ENCODE measurements at places on chromosomes 12 and 14. TPM values are rescaled to one million over a fixed set of nuclear protein-coding genes. Genes with fewer than 3 reads are reported as not detected.

GRCh38 chr12:98606359-98606988 is 13.0 kb downstream of the SLC25A3 start:
- no peak for DNase-seq

Gene NUDT14
- 13.8 TPM for total RNA-seq

DNA sequence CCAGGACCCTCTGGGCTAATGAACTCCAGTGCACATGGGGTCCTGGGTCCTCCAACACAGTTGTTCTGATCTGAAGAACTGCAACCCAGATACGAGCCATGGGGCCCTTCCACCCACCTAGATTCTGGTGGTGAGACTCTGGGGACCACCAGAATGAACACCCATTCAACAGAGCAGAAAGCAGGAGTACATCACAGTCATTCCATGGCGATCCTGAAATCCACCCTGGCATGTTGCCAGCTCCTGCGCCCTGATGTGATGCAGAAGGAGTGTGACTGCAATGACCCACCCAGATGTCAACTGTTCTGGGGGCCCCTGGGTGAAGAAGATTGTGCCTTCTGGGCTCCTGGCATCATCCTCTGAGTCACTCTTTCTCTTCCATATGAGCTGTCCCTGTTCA is 211.6 kb downstream of the KIF26A start:
- no peak for DNase-seq

Gene GDF11
- 0.95 TPM for total RNA-seq

DNA sequence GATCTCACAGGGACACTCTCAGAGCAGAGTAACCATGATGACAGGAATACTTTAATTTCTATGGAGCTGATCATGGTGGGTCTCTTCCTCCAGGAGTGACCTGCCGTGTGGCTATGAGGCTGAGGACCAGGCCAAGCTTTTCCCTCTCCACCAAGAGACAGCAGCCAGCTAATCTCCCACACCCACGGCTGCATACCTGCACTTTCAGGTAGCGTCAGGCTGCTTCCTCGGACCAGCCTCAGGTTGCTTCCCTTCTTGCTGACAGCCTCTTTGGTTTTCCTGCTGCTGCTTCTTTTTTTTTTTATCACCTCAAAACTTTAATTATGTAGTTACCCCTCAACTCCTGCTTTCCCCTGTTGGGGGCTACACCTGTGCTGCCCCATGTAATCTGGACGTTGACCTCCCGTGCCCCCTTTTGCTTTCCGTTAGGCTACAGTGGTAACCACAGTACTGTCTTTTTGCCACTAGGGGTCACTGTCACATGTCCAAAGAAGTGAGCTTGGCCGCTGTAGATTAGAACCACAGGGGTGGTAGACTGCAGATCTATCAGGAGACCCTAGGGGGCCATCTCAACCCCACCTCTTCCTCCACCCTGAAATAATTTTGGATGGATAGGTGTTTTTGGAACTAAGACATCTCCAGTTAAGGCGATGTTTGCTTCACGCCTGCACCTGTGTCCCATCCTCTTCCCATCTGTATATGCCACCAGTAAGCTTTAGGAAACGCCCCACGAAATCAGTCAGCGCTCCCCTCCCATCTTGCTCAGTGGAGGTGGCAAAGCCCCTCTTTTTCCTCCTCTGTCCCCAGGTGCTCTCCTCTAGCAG is 7.8 kb upstream of the PIP4K2C start:
- DNase-seq: peak; percentile 63

- DNase-seq: no peak
These were observed 1.0 kb downstream of the NUP37 start for GRCh38 chr12:102118874-102119273.

Gene SIX1
- total RNA-seq: not detected

- DNase-seq: no peak
These were observed 54.2 kb downstream of the SUSD6 start for GRCh38 chr14:69665631-69666030.

- no peak for DNase-seq
These were observed 337.4 kb upstream of the FKBP4 start for GRCh38 chr12:2457215-2457932.

Gene PLCZ1
- total RNA-seq: not detected

DNA sequence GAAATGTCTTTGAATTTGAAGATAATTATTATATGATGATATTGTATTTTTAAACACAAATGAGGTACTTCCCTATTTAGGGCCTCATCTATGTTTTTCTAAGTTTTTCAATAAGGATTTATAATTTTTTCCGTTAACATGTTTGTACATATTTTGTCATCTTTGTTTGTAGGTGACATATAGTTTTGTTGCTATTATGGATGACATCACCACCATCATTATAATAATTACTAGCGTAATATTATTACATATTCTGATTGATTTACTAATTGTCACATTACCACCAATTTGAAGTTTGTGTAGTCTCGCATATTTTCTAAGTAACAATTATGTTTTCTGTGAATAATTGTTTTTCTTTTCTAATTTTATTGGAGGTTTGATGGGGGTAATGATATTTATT is 147.2 kb upstream of the DAAM1 start:
- DNase-seq: no peak

DNA sequence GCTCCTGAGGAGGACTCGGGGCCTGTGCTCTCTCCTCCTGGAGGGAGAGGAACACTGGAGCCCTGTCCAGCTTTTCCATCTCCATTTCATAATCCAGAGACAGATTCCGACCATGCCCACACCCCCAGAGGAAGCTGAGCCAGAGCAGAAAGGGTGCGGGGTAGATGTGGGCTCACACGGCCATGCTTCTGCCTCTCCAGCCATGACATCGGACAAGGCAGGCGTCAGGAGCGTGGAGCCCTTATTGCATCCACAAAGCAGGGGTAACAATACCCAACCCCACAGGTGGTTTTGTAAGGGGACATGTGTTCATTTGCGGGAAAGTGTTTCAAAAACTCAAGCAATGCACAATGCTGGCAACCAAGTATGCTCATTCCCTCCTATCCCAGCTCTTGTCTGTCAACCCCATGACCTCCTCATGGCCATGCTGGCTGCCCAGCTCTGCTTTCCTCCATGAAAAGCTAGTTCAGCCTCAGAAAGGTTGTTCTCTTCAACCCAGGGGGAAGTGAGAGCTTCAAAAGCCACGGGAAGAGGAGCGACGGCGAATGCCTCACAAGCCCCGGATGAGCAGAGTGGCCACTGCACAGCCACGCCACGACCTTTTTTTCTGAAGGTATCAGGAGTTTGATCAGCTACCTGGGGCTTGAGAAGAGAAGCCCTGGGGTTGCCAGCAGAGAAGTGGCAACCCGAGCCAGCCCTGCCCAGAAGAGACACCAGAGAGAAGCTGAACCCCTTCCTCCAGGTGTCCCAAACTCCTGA is 161.7 kb downstream of the DPF3 start:
- no peak for DNase-seq

GRCh38 chr14:64688811-64689281 is 15.4 kb upstream of the PLEKHG3 start:
- peak; percentile 31 for DNase-seq

DNA sequence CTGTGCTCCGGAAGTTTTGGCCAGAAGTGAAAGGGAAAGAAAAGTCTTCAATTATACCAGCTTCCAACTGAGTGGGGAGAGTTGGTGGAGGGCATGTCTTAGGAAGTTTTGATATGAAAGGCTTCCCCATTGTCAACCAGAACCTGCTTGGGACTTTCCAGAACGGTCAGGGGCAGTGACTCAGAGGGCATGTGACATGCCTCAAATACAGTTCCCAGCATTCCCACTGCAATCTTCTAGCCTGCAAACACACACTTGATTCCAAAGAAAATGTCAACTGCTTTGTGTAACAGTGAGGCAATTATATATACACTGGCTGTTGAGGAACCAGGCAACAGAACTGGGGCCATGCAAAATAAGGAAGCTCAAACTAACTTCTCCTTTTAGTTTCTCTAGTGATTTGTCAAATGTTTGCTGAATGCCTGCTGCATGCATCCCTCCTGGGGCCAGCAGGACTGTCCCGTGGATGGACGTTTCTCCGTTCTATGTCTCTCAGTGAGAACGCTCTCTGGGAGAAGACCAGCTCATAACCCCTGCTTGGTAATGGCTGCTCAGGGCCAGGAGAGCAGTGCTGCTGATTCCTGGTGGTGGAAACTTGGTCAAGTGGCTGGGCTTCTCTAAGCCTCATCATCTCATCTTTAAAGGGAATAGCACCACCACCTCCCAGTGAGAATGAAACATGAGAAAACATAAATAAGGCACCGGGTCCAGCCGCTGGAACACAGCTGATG is 18.3 kb downstream of the SLC25A47 start:
- peak; percentile 66 for DNase-seq

- DNase-seq: no peak
These were observed 23.2 kb downstream of the PLXNC1 start for GRCh38 chr12:94171595-94171930.

- DNase-seq: no peak
These were observed 354.0 kb upstream of the KITLG start for GRCh38 chr12:88934163-88934747.

GRCh38 chr12:93197067-93197593 is 180.6 kb upstream of the NUDT4 start:
- DNase-seq: no peak

Gene TBC1D30
- total RNA-seq: 1.9 TPM

DNA sequence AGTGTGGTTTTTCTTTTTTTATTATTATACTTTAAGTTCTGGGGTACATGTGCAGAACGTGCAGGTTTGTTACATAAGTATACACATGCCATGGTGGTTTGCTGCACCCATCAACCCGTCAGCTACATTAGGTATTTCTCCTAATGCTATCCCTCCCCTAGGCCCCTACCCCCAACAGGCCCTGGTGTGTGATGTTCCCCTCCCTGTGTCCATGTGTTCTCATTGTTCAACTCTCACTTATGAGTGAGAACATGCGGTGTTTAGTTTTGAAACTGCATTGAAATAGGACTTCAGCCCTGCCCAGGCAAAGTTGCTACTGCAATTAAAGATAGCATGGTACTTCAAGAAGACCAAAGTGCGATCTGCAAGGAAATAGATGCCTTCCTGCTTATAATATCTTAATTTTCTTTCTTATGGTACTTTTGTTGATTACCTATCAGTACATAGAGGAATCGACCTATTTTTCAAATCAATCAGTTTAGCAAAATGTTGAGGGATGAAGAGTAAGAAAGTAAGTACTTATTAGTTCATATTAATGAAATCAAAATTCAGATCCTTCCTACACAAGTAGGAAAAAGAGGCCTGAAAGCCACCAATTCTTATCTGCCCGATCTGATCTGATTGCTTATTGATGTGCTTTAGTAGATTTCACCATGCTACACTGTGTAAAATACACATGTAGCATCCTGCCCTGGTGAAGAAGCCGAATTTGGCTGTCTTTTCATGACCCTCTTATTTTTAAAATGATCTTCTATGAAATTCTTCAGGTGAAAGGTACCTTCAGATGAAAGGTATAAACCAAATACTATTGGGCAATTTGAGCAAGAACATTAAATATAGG is 1.6 kb downstream of the LTA4H start:
- DNase-seq: no peak

Gene C12orf60
- total RNA-seq: 0.37 TPM

- no peak for DNase-seq
These were observed 11.1 kb upstream of the PSEN1 start for GRCh38 chr14:73125169-73125588.

DNA sequence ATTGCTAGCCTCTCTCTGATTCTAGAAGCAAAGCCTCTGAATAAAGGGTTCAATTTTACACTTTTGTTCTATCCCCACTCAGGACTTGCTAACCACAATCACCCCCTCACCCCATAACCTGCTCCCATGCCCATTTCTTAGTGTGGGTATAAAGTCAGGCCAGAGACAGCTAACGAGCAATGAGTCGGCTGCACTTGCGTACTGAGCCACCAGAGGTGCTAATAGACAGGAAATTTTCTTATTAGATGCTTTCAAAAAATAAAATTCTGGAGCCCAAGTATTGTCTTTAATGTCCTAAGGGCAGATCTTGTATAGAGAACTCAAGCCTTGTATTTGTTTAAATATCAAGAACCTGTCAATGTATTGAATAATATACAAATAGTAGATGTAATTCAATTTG is 256.9 kb downstream of the SYT1 start:
- DNase-seq: no peak

DNA sequence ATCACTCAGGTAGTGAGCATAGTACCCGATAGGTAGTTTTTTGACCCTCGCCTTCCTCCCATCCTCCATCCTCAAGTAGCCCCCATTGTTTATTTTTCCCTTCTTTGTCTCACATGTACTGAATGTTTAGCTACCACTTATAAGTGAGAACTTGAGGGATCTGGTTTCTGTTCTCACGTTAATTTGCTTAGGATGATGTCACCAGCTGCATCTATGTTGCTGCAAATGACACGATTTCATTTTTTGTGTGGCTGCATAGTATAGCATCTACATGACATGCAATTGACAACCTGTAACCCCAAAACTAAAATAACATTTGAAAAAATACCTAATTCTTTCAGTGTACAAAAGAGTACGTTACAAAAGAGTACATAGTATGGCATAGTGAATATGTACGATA is 254.0 kb upstream of the NOVA1 start:
- DNase-seq: no peak

DNA sequence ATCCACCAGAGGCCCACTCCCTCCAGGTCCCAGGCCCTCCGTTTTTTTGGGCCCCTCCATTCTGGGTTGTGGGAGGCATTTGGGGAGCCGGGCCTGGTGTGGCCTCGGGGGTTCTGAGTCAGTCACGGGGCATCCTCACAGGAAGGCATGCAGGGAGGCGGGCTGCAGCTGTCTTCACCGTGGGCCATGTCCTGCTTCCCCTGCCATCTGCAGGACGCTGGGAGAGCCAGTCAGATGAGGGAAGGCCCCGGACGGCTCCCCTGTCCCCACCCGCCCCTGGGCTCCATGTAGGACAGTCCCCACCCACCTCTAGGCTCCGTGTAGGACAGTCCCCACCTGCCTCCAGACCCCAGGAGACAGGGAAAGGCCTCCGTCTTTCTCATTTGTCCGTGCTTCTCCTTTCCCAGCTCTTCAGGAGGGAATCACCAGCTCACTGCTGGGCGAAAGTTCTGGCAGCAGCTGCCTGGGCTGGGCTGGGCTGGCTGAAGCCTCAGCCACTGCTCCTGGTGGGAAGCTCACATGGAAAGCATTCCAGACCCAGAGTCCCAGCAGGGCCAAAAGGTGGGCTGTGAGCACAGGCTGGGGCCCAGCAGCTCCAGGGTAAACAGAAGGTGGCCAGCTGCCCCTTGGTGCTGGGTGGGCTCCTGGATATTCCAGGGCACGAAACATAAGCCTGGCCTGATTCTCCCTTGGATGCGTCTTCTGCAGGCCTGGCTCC is 217.8 kb downstream of the KIF26A start:
- peak; percentile 16 for DNase-seq

Gene VASH1
- total RNA-seq: 4.1 TPM

- no peak for DNase-seq
These were observed 23.6 kb downstream of the VASH1 start for GRCh38 chr14:76784881-76785280.

GRCh38 chr14:105089746-105090492 is 24.7 kb upstream of the GPR132 start:
- peak; percentile 58 for DNase-seq

Gene CPNE6
- 0.24 TPM for total RNA-seq

Gene ALDH2
- total RNA-seq: 1,060 TPM

Gene PAWR
- total RNA-seq: 62.3 TPM

GRCh38 chr12:2477009-2477766 is 317.6 kb upstream of the FKBP4 start:
- peak; percentile 10 for DNase-seq

Gene NUAK1
- total RNA-seq: 11.0 TPM

Data from right lobe of liver (tissue), 6 donors.